ENCODE measurements at places on chromosomes 7 and 10.

- no peak for DNase-seq
These were observed 116.9 kb upstream of the ADARB2 start for GRCh38 chr10:1854271-1854670.

- no peak for DNase-seq
These were observed 24.7 kb downstream of the DAGLB start for GRCh38 chr7:6422926-6423632.

DNA sequence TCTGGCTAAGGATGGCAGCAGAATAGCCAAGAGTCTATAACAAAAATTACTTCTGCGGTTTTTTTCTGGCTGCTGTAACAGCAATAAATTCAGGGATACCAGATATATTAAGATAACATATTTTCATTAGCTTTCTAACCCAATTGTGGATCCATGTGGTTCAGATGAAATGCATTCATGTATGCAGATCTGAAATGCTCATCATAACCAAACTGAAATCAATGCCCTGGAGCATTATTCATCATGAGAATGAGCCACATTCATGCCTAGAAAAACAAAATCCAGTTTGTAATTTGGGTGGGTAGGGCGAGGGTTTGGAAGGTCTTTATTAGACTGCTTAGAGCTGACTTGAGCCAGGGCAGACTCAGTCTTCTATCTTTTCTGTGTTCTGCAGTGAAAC is 69.8 kb upstream of the SEMA3A start:
- DNase-seq: no peak

GRCh38 chr7:102994567-102994966 is 80.0 kb downstream of the FBXL13 start:
- no peak for DNase-seq

DNA sequence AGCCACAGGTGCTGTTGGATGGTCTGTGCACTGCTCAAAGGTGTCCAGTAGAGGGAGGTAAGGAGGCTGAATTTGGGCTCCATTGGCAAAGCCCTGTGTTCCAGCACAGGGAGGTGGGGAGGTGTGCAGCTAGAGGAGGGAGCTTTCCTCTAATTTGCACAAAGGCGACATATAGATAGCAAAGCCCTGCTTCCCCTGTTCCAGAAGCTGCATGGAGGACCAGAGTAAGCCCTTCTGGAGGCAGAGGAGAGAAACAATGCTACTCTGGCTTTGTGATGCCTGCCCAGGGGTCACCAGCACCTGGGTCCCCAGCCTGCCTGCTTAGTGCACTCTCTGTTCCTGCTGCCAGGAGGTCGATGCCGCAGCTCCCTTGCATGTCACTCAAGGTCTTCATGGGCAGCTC is 3.4 kb upstream of the ARHGAP22 start:
- DNase-seq: peak; percentile 36

DNA sequence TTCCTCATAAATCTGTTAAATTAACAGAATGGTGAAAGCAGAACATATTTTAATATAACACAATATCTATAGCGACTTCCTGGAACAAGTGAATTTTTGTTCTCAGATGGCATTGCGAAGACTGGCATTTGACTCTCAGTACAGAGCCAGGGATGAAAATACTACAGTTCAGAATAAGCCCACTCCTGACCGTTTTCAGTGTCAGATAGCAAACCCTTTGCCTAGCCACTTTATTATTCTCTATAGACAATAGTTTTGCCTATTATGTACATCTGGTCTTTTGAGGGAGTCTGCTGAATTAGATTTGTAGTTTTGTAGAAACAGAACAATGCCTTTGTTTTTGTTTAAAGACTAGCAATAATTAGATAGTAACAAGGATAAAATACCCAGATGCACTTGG is 2.3 kb downstream of the MINPP1 start:
- no peak for DNase-seq

- DNase-seq: no peak
These were observed 119.9 kb upstream of the COL1A2 start for GRCh38 chr7:94274828-94275227.

GRCh38 chr7:30303312-30304039 is 19.1 kb downstream of the ZNRF2 start:
- DNase-seq: no peak

- DNase-seq: peak; percentile 11
These were observed 274.4 kb downstream of the THSD7A start for GRCh38 chr7:11557627-11558026.

GRCh38 chr10:96374004-96374403 is 15.2 kb upstream of the OPALIN start:
- DNase-seq: no peak

GRCh38 chr7:136214356-136214755 is 237.2 kb upstream of the MTPN start:
- no peak for DNase-seq

- no peak for DNase-seq
These were observed 348.4 kb upstream of the MTPN start for GRCh38 chr7:136325578-136325977.

- DNase-seq: peak; percentile 7
These were observed 18.4 kb downstream of the IFT22 start for GRCh38 chr7:101303102-101303701.
